Right ventricle myocardium inferior (tissue), 1 donor: ENCODE measurements at places on chromosomes 1 and 21.
A peak's percentile ranks its signal among the peaks of the same experiment; 100 is the strongest.

- DNase-seq = no peak
These were observed 125.3 kb downstream of the DISP1 start for GRCh38 chr1:222940095-222940494.

DNA sequence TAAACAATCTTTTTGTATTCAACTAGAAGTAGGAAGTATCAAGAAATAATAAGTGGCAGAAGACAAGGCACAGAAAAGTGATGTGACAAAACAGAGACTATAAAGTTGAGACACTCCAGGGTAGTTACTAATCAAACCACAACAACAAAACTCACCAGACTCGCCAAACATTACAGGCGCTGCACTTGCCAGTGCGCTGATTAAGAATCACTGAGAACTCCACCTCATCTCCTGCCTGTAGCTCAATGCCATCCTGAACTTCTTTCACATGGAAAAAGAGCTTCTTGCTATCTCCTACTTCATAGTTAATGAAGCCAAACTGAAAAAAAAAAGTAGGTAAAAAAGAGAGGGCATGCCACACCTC lies 2.8 kb upstream of the NRAS start:
- no peak for DNase-seq

- no peak for DNase-seq
These were observed 142.0 kb upstream of the KCNJ15 start for GRCh38 chr21:38114717-38115333.

- DNase-seq = no peak
These were observed 35.6 kb upstream of the UTS2 start for GRCh38 chr1:7888248-7889081.

DNA sequence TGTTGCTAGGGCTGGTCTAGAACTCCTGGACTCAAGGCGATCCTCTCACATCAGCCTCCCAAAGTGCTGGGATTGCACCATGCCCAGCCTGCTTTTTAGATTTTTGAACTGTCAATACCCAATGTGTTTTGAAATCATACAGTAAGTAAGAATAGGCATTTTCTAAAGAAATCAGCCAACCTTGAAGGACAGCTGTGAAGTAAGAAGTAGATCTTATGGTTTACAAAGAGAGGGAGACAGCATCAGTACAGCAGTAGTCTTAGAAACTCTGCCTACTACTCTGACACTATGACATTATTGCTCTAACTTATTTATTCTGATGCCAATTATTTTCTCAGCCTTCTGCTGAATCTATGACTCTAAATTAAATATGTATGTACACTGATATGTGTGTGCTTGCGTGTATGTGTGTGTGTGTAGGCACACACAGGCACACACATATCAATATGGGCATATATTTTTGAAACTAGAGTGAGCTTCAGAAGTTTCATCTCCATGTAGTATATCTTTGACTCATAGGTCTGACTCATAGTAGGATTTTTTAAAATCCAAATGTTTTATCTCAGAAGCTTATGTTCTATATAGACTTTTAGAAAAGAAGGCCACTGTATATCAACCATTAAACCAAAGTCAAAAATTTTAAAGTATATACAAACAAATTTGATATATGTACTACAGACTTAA lies 140.4 kb downstream of the COL24A1 start:
- no peak for DNase-seq

DNA sequence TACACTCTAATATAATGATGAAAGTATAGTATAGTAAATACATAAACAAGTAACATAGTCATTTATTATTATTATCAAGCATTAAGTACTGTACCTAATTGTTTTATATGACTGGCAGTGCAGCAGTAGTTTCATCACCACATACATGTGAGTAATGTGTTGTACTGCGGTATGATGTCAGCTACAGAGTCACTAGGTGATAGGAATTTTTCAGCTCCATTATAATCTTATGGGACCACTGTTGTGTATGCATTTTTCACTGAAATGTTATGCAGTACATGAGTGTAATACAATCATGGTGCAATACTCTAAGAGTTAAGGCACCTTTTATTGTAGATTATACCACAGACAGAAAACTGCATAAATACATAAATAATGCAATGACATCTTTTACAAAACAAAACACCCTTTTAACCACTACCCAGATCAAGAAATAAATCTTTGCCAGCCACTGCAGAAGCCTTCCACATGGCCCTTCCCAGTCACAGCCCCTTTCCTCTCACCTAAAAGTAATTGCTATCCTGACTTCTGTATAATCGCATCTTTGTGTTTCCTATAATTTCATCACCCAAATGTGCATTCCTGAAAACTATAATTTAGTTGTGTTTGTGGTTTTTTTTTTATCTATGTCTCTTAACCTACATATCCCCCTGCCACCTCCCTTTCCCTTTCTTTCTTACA lies 16.3 kb downstream of the ABCD3 start:
- DNase-seq = no peak

- DNase-seq = no peak
These were observed 6.8 kb downstream of the RNF220 start for GRCh38 chr1:44411861-44412260.

DNA sequence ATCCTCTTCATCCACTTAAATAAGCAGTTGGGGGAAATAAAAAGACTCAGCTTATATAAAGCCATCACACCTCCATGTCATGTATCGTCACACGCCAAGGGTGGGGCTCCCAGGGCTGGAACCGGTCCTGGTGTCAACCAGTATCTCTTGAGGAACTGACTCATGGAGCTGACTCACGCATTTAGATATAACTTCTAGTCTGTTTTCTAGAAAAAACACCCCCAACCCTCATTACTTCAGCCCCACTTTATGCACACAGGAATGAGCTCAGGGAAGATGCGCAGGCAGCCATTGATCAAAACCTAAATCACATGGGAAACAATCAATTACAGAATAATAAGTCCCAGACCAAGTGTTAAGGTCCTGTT lies 6.9 kb upstream of the IL22RA1 start:
- no peak for DNase-seq

GRCh38 chr21:44012474-44013379 lies 618 bp downstream of the TRAPPC10 start:
- DNase-seq = peak; percentile 82

GRCh38 chr1:172342584-172343239 lies 77.8 kb upstream of the C1orf105 start:
- no peak for DNase-seq

DNA sequence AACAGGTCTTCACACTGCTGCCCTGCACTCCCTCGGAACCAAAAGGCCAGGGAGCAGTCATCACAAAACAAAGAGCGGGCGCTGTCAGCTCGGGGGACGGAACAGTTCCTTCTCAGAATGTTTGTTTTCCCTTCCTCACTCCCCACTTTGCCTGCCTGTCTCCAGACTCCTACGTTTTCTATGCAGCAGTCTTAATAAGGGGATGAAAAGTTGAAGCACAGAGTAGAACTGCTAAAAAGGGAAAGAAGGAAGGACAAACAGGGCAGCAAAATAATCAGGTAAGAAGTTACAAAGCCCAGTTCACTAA lies 738 bp upstream of the GPR161 start:
- no peak for DNase-seq

- no peak for DNase-seq
These were observed 747.9 kb upstream of the NCAM2 start for GRCh38 chr21:20250337-20250736.

GRCh38 chr1:194538453-194538852 lies 1352.0 kb upstream of the B3GALT2 start:
- no peak for DNase-seq

DNA sequence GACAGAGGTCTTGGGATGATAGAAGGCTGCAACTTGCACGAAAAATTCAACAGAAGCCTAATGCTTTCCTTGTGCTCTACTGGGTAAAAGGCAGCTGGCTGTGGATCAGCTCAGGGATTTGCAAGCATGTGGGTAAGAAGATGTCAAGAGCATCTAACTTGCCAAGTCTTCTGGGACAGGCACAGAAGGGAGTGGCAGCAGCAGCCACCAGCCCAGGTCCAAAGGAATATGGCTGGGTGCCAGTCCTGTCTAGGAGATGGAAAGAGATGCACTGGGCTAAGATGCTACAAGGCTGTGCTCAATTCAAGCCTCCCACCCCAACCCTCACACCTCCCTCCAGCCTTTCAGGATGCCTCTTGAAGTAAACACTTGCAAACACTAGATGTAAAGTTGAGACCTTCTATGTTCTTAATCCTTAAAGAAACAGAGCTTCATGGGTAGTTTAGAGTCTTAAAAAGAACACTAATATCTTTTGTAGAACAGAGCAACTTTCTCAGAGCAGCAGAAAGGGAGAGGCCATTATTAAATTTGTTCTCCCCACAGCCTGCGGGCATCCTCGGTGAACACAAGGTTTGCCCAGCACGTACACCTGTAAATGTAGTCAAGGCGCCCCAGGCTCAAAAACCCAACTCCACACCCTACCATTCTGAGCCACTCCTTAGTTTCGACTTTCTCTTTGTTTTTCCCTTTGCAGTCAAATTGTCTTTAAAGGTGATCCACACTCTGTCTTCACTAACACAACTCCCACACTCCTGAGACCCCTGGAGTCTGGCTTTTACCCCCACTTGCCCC lies 64.6 kb upstream of the BCAR3 start:
- no peak for DNase-seq

GRCh38 chr1:66679140-66679539 lies 73.1 kb upstream of the DYNLT5 start:
- DNase-seq = no peak

- no peak for DNase-seq
These were observed 10.2 kb downstream of the IL24 start for GRCh38 chr1:206907304-206907991.

GRCh38 chr1:20883766-20884165 lies 96.7 kb upstream of the HP1BP3 start:
- DNase-seq = no peak

DNA sequence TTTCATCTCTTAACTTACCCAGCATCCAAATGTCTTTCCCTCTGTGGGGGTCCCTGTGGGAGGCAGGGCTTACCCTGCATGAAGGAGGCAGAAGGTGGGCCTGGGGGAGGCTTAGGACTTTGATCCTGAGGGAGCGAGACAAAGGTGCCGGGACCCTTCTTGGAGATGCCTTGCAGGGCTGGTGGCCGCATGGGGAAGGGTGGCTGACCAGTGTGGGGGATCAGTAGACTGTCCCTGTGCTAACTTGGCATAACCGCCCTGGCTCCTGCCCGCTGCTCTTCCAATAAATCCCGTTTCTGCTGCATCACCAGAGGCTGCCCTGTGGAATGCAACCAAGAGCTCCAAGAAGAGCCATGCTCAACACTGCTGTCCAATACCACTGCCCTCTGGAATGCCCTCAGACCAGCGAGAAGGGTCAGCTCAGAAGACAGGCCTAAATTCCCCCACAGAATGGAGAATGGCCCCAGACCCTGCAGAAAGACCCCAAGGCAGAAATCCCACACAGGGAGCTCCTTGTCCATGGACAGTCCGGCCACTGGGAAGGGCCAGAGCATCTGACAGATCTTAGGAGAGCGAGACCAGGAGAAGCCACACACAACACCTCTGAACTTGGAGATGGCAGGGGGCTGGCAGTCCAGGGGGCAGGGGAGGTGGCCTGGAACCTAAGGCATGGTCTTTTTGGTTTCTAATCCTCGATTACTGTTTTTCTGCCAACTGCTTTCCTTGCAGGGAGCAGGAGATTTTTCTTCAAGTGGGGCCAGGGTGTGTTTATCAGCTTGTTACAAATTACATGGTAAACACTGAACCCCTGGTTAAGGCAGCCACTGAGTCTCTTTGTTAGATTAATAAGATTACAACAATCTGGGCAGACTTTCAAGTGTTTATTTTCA lies 46.7 kb upstream of the DMRTB1 start:
- no peak for DNase-seq

- no peak for DNase-seq
These were observed 1299.0 kb upstream of the B3GALT2 start for GRCh38 chr1:194485432-194485831.

- no peak for DNase-seq
These were observed 16.6 kb downstream of the CACNA1S start for GRCh38 chr1:201095581-201095980.

DNA sequence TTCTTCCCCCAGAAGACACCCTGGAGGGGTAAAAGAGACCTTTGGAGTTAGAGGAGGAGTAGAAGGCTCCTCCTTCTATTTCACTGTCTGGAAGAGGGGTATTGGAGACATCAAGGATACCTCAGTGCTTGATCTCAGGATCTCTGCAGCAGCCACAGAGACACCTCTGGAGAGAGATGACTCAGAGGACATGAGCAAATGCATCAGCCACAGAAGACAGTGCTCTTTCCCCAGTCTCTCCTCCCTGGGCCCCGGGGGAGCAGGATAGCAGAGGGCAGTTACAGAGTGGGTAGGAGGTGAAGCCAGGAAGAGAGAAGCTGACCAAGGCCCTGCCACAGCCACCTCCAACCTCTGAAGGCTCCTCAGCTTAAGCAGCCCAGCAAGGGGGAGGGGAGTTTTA lies 15.3 kb upstream of the TEDDM1 start:
- DNase-seq = no peak

GRCh38 chr21:44485254-44485793 lies 30.0 kb downstream of the LRRC3 start:
- no peak for DNase-seq

DNA sequence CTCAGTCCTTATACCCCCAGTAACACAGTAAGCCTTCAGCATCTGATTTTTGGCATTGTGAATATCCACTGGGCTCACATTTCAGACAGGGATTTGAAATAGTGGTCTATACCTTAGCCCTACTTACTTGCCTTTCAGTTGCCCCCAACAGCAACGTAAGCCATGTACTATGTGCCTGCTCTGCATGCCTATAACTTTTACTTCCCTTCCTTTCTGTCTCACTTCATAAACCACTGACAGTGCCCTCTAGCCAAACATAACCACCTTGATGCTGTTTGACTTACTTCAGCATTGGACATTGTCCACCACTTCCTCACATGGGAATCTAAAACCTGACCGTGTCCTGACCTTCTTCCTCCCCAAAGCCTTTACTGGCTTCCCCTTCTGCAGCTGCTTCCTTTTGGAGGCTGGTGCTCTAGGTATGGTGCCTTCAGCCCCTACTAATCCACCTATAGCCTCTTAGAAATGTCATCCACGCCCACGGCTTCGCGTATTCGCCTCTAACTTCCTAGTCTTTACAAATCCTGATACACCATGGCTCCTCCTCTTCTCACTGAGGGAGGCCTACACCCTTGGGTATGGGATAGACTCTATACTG lies 3.6 kb upstream of the ZNF672 start:
- no peak for DNase-seq
